Body of pancreas (tissue), 4 donors: ENCODE measurements at places on chromosomes 12 and 14. TPM values are rescaled to one million over a fixed set of nuclear protein-coding genes. Genes with fewer than 3 reads are reported as not detected.

- no peaks in the 10 kb centered on the region for H3K4me1 ChIP-seq
- no peak overlapping the region for H3K27ac ChIP-seq
- no peaks in the 10 kb centered on the region for H3K36me3 ChIP-seq
- H3K4me3 ChIP-seq, result no peak overlapping the region
- DNase-seq, result no peak
- H3K27me3 ChIP-seq, result no peaks in the 10 kb centered on the region
These were observed 131.0 kb downstream of the NCOR2 start for GRCh38 chr12:124436366-124436765.

GRCh38 chr12:94753036-94753679 lies 102.8 kb upstream of the TMCC3 start:
- H3K36me3 ChIP-seq, result no peaks in the 10 kb centered on the region
- DNase-seq, result no peak
- no peak overlapping the region for H3K27ac ChIP-seq
- H3K4me1 ChIP-seq, result no peaks in the 10 kb centered on the region

The VCPKMT gene
- total RNA-seq, result 2.0 TPM

DNA sequence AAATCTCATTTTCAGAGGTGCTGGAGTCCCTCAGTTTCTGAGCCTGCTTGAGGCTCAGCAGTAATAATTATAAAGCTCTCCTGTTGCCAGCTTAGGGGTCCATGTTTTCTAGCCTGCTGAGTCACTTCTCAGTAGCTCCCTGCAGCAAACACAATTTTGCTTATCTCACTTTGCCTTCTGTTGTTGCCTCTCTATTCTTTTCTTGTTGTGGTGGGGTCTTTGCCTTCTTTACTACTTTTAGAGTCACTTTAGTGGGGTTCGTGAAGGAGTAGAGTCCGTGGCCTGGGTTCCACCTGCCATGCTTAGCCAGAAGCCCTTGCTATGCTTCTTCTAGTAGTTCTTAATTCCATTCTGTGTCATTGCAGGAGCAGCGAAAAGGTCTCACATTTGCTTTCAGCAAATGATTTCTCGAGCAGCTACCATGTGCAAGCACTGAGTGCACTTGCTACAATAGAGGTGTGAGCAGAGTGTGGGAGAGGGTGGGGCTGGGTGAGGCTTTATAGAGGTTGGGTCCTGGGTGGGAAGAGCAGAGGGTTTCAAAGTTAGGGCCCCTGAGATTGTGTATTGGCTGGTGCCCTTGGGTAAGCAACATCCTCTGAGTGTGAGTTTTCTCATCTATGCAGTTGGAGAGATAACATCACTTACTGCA lies 114.3 kb downstream of the ADCK1 start:
- no peak overlapping the region for H3K4me3 ChIP-seq
- DNase-seq, result no peak
- no peaks in the 10 kb centered on the region for H3K27me3 ChIP-seq
- no peaks in the 10 kb centered on the region for H3K36me3 ChIP-seq

GRCh38 chr12:79174626-79175025 lies 310.1 kb downstream of the SYT1 start:
- no peaks in the 10 kb centered on the region for H3K36me3 ChIP-seq
- DNase-seq, result no peak
- H3K4me3 ChIP-seq, result no peak overlapping the region

The APOF gene
- not detected for total RNA-seq

The KRT73 gene
- not detected for total RNA-seq

DNA sequence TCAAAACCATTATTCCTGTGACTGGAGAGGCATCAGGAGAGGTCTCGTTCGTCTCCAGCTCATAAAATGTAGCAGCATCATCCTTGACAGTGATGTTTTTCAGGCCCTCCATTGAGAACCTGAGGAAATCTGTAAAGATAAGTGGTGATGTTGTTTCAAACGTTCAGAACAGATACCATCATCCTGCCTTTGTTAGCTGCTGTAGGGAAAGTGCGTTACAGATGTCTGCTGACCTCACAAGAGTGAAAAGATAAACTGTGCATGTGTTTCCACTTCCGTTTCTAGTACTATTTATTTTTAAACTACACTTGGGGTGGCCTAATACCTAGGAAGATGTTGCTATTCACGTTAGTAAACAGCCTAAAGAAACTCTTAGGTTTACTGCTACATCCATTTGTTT lies 28.4 kb downstream of the BCL2L14 start:
- H3K27me3 ChIP-seq, result no peaks in the 10 kb centered on the region
- no peaks in the 10 kb centered on the region for H3K4me1 ChIP-seq
- no peak for DNase-seq
- no peak overlapping the region for H3K27ac ChIP-seq
- no peak overlapping the region for H3K4me3 ChIP-seq

The PTCSC3 gene
- total RNA-seq, result not detected

- no peak overlapping the region for H3K4me3 ChIP-seq
- H3K4me1 ChIP-seq, result no peaks in the 10 kb centered on the region
- H3K27ac ChIP-seq, result no peak overlapping the region
- no peaks in the 10 kb centered on the region for H3K27me3 ChIP-seq
- no peak for DNase-seq
- no peaks in the 10 kb centered on the region for H3K36me3 ChIP-seq
These were observed 93.1 kb downstream of the GAS2L3 start for GRCh38 chr12:100666588-100666987.

The CD69 gene
- 3.1 TPM for total RNA-seq

GRCh38 chr12:96879301-96879700 lies 27.8 kb upstream of the NEDD1 start:
- H3K27ac ChIP-seq, result no peak overlapping the region
- no peaks in the 10 kb centered on the region for H3K27me3 ChIP-seq
- H3K4me3 ChIP-seq, result no peak overlapping the region
- H3K36me3 ChIP-seq, result no peaks in the 10 kb centered on the region
- no peaks in the 10 kb centered on the region for H3K4me1 ChIP-seq

The TMEM229B gene
- total RNA-seq, result 2.0 TPM

GRCh38 chr14:91866061-91866460 lies 1.3 kb downstream of the TC2N start:
- no peaks in the 10 kb centered on the region for H3K36me3 ChIP-seq
- H3K4me3 ChIP-seq, result no peak overlapping the region
- H3K27me3 ChIP-seq, result no peaks in the 10 kb centered on the region
- DNase-seq, result no peak
- no peak overlapping the region for H3K27ac ChIP-seq

DNA sequence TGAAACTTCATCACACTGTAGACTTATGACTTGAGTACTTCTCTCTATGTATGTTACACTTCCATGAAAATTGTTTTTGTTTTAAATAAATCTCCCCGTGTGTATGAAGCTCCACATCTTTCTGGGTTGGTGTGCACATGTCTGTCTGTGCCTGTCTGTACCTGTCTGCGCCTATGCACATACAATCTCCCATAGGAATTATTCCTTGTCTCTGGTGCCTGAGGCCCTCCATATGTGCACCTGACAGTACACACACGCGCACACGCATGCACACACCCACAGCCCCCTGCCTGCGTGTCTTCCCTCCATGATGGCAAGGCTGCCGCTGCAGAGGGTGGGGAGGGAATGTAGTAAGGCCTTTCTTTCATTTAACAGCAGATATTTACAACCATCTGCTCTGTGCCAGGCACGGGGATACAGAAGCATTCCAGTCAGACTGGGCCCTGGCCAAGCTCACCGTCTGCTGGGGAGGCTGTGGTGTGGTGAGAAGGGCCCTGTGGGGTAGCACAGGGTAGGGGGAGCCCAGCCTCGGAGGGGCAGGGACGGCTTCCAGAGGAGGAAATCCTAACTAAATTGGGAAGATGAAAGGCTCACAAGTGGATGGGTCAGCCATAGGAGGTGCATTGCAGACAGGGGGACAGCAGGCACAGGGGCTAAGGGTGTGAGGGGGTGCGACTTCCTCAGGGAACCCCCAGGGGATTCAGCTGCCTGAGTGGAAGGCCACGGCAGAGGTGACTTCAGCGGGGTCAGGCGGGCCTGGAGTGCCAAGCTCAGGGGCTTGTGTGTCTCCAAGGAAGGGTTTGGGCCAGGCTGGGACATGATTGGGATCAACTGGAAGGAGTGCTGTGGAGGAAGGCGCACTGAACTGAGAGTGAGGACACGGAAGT lies 26.1 kb downstream of the KRT8 start:
- H3K27ac ChIP-seq, result peak overlapping the region; percentile 38
- no peak overlapping the region for H3K4me3 ChIP-seq
- no peak for DNase-seq
- H3K36me3 ChIP-seq, result no peaks in the 10 kb centered on the region
- H3K27me3 ChIP-seq, result no peaks in the 10 kb centered on the region
- H3K4me1 ChIP-seq, result peaks cover 23% of the 10 kb centered on the region

GRCh38 chr12:51390457-51390856 lies 749 bp downstream of the GALNT6 start:
- H3K27me3 ChIP-seq, result no peaks in the 10 kb centered on the region
- DNase-seq, result no peak
- peaks cover 19% of the 10 kb centered on the region for H3K4me1 ChIP-seq

GRCh38 chr12:53845932-53846331 lies 92.7 kb upstream of the HOXC13 start:
- H3K27me3 ChIP-seq, result no peaks in the 10 kb centered on the region
- H3K27ac ChIP-seq, result no peak overlapping the region
- no peak for DNase-seq
- H3K36me3 ChIP-seq, result no peaks in the 10 kb centered on the region
- H3K4me1 ChIP-seq, result no peaks in the 10 kb centered on the region

The GSC gene
- 1.0 TPM for total RNA-seq

The MYO1H gene
- total RNA-seq, result not detected

GRCh38 chr14:48193893-48194292 lies 518.5 kb upstream of the MDGA2 start:
- no peaks in the 10 kb centered on the region for H3K27me3 ChIP-seq
- no peak for DNase-seq
- H3K4me1 ChIP-seq, result no peaks in the 10 kb centered on the region
- no peak overlapping the region for H3K4me3 ChIP-seq
- H3K36me3 ChIP-seq, result no peaks in the 10 kb centered on the region
- H3K27ac ChIP-seq, result no peak overlapping the region

The RIPK3 gene
- 6.0 TPM for total RNA-seq

The KLRC4 gene
- not detected for total RNA-seq

- no peak overlapping the region for H3K27ac ChIP-seq
- DNase-seq, result no peak
- H3K36me3 ChIP-seq, result no peaks in the 10 kb centered on the region
- no peaks in the 10 kb centered on the region for H3K4me1 ChIP-seq
These were observed 357.5 kb downstream of the FSCB start for GRCh38 chr14:44149597-44149996.

DNA sequence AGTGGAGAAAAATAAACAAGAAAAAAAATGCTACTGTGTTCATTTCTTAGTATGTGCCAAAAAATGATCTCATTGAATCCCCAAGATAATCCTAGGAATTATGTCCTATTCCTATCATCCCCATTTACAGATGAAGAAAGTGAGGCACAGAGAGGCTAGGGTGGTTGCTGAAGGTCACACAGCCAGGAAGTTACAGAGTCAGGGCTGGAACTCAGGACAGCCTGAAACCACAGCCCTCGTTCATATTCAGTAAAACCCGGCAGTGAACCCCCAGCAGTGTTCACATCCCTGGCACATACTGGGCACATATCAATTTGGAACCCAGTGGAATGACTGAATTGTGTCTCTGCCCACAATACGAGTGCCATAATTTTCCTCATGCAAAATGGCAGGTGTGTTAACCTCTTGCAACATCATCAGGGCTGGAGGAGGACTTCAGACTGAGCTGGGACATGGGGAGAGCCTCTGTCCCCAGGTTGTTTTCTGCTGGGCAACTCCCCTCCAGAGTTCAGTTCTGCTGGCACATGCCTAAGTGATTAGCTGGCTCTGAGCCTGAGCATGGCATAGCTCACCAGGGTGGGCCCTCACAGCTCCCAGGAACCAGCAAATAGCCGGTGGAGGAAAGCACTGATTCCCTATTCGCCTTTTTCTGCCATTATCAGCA lies 2.0 kb upstream of the PPP1CC start:
- H3K4me3 ChIP-seq, result no peak overlapping the region
- no peaks in the 10 kb centered on the region for H3K36me3 ChIP-seq
- H3K27ac ChIP-seq, result peak overlapping the region; percentile 9
- peaks cover 20% of the 10 kb centered on the region for H3K4me1 ChIP-seq
- DNase-seq, result peak; percentile 45
- H3K27me3 ChIP-seq, result no peaks in the 10 kb centered on the region

- H3K27me3 ChIP-seq, result no peaks in the 10 kb centered on the region
- H3K4me3 ChIP-seq, result no peak overlapping the region
- DNase-seq, result no peak
- no peak overlapping the region for H3K27ac ChIP-seq
These were observed 975.9 kb downstream of the FLRT2 start for GRCh38 chr14:86505808-86506207.

GRCh38 chr12:10901427-10901826 lies 7.9 kb downstream of the TAS2R13 start:
- H3K4me3 ChIP-seq, result no peak overlapping the region
- H3K4me1 ChIP-seq, result no peaks in the 10 kb centered on the region
- no peak for DNase-seq
- H3K36me3 ChIP-seq, result no peaks in the 10 kb centered on the region

DNA sequence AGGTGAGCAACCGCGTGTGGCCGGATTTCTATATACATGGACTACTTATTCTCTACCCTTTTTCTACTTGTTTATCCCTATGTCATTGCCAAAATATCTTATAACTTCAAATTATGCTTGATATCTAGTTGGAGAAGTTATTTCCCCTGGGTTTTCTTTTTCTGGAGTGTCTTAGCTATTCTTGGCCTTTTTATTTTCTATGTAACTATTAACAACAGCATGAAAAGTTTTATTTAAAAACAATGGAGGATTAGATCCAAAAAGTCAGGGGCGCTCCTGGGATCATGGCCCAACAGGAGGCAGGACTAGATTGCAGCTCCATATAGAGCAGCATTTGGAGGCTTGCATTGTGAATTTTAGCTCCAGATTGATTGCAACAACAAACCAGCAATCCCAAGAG lies 8.6 kb upstream of the STRAP start:
- no peaks in the 10 kb centered on the region for H3K36me3 ChIP-seq
- H3K27me3 ChIP-seq, result no peaks in the 10 kb centered on the region
- DNase-seq, result no peak
- no peaks in the 10 kb centered on the region for H3K4me1 ChIP-seq
- H3K4me3 ChIP-seq, result no peak overlapping the region

DNA sequence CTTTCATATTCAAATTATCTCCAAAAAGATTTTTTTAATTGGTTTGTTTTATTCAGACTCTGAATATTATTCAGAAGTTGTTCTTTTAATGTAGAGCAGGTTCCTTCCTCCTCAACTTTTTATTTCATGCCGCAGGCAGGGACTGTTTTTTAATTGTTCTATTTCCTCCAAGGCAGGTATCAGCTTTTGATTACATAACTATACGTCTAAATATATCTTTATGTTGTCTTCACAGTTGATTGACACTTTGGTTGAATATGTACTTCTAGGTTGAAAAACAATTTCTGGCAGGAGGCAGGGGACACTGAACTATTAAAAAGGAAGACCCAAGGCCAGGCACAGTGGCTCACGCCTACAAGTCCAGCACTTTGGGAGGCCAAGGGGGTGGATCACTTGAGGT lies 82.5 kb downstream of the HECTD4 start:
- H3K27me3 ChIP-seq, result no peaks in the 10 kb centered on the region
- no peak for DNase-seq
- H3K36me3 ChIP-seq, result peaks cover 9% of the 10 kb centered on the region
- H3K4me3 ChIP-seq, result no peak overlapping the region

The MGAT4C gene
- total RNA-seq, result under 0.01 TPM
